Activated CD4-positive, CD25-positive, alpha-beta regulatory T cell treated with anti-CD3 and anti-CD28 coated beads, Interleukin-2, amount 50 U/mL, for 72 hours (primary cell): ENCODE measurements at places on chromosomes 7 and 10.

- no peak for DNase-seq
These were observed 93.6 kb downstream of the MAD1L1 start for GRCh38 chr7:2139004-2139699.

- DNase-seq, result no peak
These were observed 22.0 kb upstream of the EEPD1 start for GRCh38 chr7:36131026-36131425.

DNA sequence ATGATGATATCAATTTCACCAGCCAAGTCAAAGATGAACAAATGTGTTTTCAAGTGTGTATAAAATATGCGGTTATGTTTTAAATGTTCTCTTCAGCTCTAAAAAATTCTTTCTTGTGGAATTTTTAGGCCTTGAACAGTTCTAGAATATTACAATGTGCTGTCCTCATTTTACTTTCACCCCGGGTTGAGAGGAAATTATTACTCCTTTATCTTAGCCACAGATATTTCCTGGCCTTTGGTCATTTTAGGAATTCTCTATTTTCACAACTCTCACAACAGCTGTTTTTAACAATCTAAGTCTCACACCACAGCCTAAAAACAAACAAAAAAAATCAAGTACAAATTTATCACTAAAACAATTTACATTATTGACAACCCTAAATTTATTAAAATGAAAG lies 112.2 kb upstream of the HGF start:
- no peak for DNase-seq

DNA sequence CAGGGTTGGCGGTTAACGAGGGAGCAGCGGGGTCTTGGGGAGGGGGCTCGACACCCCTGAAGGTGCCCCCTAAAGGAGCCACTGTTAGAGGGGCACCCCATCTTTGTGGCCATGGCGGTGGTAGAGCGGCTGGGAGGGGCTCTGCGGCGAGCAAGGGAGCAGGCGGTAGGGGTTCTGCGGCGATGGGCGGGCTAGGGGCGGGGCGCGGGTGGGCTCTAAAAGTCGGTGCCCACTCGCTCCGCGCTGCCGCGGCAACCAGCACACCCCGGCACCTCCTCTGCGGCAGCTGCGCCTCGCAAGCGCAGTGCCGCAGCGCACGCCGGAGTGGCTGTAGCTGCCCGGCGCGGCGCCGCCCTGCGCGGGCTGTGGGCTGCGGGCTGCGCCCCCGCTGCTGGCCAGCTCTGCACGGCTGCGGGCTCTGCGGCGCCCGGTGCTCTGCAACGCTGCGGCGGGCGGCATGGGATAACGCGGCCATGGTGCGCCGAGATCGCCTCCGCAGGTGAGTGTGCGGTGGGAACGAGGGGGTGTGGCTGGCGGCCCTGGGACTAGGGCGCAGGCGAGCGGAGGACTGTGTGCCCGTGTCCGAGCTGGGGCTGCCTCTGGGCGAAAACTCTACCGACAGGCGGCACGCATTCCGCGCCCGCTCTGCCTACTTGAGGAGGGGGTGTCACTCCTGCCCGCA lies at the start of gene MEST:
MEST (plus strand) TSS at position 245 of the 682 bp plus-strand sequence; CDS start at position 474, 229 bp downstream.
- DNase-seq, result no peak

DNA sequence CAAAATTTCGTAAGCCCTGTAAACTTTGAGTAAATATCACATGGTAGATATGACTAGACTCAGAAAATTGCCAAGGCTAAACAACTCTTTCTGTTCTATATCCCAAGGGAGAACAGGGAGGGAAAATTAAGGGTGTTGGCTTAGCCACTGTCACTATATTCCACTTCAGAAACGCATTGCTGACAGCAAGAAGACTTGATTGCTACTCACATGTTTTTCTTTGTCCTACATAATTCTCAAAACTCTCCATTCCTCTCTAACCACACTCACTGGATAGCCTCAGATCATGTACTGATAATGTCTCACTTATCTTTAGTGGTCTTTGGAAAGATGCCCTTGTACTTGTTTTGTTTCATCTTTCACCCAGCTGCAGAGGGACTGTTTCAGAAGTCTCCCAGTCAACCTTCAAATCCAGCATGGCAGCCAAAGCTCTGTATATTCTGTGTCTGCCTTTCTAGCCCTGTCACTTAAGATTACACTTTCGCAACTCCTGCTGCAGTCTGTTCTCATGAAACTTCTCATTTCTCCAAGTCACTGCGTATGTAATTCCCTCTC lies 582.4 kb upstream of the FZD8 start:
- DNase-seq, result no peak

- no peak for DNase-seq
These were observed 47.2 kb downstream of the EXOC4 start for GRCh38 chr7:133300088-133300487.

DNA sequence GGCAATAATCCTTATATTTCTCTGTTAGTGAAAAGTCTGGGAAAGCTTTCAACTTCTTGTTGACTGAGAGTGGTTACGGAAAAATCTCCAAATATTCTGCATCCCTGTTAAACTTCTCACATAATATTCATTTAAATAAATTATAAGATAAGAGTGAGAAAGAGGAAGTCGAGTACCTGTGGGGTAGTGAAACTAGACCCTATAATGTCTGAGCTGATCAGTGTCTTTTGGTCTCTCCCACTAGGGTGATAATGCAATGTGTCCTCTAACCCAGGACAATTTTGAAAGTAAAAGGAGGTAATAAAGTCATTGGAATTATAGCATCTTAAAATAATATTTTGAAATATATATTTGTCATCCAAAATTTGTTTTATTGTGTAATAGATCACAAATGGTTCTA lies 2.1 kb upstream of the AGR3 start:
- no peak for DNase-seq

DNA sequence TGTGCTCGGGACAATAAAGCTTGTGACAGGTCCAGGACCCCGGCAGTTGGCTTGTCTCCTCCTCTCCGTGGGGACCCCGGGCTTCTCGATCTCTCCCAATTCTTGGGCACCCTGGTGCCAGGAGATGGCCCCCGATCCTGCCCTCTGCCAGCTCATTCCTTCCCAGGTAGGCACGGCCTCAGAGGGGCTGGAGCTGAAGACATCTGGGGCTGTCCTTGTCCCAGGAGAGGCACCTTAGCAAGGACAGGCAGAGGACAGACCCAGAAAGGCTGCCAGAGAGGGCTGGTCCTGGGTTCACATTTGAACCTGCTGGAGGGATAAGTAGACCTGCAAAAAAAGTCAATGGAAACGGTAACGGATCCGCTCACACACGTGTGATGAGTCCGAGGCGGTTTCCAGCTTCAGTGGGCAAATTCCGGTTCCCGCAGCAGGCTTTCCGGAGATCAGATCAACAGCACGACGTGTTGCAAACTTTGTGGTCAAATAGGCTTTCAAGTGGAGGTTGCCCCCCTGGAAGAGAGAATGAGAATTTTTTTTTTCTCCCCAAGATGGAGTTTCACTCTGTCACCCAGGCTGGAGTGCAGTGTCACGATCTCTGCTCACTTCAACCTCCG lies 47.7 kb upstream of the GTF2IRD1 start:
- no peak for DNase-seq

DNA sequence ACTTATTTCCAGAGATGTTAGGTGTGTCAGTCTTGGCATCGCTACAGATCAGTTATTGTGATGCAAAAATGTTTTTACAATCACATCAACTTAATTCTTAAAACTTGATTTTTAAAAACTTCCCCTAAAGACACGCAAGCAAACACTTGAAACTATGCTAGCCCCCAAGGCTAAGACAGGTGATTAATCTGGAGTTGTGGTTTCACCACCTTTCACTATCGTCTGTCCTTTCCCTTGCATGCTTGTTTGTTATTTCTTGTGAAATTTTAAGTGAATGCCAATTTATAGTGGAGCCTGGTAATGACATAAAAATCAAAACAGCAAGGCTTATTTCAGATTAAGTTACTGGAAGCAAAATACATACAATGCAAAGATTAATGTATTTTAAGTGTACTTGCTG lies 70.4 kb downstream of the SLC35B4 start:
- no peak for DNase-seq

- DNase-seq, result no peak
These were observed 127.7 kb downstream of the SPAG6 start for GRCh38 chr10:22473044-22473443.

DNA sequence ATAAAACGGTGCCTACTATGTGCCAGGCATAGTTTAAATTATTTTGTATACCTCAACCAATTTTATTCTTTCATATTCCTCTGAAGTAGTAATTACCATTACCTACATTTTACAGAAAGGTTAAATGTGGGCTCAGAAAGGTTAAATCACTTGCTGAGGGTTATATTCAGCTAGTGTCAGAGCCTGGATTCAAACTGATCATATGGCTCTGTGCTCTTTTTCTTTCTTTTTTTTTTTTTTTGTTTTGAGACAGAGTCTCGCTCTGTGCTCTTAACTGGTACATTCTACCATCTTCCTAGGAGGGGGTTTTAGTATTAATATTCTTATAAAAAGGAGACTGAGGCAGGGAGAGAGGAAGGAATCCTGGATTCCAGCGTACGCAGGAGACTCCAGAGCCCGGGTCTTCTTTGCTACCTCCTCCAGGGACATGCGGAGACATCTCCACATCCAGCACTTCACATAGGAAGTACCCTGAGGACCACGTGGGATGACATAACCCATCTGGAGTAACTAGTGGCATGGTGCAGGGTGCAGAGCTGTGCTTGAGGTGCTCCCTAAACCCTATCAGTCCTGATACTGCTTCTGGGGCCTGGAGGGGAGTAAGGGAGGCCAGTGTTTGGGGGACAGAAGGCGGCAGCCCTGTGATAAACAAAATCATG lies 29.6 kb upstream of the ATXN7L1 start:
- DNase-seq, result no peak

DNA sequence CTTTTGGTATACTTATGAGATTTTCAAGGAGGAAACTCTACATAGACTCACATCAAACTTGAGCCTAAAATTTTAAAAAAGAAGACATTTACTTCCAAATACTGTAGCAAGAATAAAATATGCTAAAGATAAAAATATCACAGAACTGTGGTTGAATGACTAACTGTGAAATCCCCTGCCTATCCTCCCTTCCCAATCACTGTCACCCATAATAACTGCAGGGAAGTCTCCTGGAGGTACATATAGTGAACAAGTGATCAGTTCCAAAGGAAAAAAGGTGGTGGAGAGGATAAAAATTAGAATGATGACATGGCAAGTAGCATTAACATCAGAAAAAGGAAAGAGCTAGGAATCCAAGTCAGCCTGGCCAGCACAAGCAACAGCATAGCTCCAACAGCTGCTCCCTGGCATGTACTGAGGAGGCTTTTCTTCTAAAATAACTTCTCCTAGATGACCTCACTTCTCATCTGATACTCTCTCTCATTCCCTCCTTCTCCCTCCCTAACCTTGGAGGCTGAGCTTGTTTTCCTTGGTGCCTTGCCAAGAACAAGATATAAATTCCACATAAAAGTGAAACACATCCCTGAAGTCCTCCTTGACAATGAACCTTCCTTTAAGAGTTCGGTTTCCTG lies 124.0 kb downstream of the IQUB start:
- DNase-seq, result no peak

- no peak for DNase-seq
These were observed 148.7 kb upstream of the LYZL1 start for GRCh38 chr10:29140151-29140550.

DNA sequence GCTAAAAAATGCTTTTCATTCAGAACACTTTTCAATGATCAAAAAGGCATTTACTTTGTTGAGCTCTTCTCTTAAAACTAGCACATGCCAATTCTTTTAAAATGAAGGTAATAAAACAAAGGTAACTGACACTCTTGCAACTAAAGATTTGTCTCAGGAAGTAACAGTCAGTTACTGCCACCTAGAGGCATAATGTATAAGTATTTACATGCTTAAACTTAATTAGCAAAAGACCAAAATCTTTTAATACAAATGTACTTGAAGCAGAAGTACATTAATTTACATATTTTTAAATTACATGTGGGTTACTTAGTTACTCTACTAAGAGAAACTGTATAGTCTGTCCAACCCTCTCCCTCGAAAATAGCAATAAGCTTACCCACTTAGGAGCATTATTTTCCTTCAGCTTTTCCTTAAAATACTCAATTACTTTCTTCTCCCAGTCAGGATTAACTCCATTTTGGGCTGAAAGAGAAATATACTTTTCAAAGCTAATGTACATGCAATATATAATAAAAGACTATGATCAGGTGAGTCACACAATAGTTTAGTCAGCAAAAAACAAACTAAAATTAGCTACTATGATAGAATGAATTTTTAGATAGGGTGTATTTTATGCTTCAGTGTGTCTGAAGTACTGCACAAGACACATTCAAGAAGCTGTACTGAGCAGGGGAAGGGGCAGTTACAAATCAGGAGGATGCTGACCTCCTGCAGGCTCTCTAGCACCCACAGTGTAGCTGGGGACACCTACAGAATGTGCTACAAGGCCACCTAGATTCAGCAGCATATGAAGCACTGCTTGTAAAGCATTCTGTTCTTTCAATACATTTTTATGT lies 13.0 kb downstream of the MCMBP start:
- DNase-seq, result no peak

- no peak for DNase-seq
These were observed 123.6 kb upstream of the SFMBT2 start for GRCh38 chr10:7534480-7534852.

DNA sequence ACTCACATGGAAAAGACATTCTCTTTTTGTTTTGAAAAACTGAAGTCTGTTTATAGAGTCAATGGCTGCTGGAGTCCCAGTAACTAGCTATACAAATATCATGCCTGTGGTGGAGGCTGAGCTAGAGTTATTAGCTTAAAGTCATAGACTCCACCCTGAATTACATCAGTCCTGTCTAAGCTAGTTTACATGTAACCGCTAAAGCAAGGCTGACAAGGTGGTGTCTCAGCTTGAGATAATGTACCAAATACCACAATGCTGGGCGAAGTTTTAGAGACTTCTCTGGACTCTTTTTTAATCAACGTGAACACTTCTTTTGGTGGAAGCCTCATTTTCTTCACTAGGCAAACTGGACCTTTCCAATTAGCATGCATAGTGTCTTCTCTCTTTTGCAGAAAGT lies 219.4 kb downstream of the ANK3 start:
- no peak for DNase-seq

DNA sequence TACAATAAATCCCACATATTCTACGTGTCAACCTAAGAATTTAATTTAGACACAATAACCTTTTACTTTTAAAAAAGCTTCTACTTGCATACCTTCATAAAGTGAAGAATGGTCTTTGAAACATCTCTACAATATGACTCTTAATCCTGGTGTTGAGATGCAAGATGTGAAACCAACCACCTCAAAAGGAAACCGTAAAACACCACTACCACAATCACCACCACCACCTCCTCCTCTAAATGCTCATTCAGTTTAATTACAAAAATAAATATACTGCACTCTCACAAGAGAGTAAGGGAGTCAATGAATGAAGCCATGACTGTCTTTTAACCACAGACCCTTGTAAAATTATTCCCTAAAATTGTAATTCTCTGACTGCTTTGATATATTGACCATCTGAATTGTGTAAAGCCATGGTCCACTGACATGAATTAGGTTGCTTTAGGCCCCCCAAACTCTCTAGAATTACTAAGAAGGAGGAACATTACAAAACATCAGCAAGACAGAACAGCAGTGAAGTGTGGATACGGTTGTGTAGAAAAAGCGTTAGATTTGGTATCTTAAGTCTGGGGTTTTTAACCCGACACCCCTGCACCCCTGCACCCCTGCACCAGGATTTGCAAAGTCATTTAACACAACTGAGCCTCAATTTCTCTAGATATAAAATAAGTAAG lies 171.4 kb downstream of the SFMBT2 start:
- DNase-seq, result no peak
